CMK (cell line): ENCODE measurements at places on chromosomes 3 and 15.

GRCh38 chr15:91624353-91624968 is 229.0 kb upstream of the SLCO3A1 start:
- DNase-seq, result no peak

DNA sequence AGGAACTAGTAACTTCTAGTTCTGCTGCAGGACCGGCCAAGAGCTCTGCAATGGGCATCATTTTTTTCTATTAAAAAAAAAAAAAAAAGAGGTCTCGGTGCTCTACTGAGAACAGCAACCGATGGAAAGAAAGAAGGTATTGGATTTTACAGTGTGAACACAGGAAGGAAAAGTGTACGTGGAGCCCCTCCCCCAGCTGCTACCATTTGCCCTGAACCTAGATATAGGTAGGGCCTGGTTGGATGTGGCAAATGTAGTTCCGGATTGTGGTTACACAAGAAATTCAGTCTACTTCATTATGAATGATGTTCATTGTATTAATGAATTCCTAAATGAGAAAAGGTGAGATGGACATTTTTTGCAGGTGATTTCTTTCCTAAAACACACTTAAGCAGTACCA is 17.9 kb upstream of the PPARG start:
- no peak for DNase-seq

DNA sequence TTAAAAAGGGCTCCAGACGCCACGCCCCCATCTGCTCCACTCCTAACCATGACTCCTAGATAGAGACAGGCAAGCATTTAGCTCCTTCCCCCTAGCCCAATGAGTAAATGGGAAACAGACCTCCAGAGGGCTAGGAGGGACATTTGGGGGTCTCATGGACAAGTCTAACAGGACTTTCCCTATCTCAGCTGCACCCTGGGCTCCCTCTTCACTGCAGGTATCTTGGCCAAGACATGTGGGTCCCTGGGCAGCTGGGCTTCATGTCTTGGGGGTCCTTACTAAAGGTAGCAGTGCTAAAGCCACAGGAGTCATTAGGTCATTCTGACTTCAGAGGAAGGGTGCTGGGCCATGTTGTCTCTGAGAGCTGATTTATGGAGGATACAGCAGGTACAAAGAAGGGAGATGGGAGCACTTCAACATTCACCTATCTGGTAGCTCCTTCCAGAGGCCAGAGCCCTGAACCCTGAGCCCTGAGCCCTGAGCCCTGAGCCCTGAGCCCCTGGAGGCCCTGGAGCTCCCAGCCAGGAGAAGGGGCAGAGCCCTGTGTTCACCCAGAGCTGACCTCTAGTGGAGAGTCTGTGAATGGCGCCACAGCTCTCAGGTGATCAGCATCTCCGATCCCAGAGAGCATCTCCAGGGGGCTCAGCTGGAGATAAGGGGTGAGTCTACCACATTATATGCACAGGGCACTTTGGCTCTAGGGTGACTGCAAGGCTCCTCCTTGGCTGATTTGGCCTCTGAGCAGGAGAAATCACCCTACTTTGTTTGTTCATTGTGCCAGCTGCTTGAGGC is 40.1 kb upstream of the EPHB1 start:
- DNase-seq, result peak; percentile 11

DNA sequence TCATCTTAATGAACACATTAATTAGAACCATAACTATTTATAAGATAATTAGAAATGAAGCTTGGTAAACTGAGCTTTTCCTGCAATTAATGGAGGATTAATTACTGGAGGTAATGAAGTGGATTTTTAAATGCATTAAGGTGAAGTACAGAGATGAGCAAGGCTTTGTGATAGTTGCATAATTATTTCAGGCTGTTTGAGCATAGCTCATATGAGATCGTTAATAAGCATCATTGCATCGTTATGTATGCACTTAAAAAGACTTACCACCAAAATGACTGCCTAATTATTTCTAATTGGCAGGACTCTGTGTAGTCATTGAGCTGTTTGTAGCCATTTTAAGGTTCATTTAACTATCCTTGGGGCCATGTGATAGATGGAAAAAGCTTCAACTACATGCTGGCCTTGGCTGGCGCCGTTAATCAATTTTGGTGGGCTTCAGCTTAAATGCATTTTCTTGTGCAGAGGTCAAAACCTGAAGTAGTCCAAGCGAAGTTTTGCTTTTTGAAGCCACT is 55.3 kb downstream of the RSRC1 start:
- DNase-seq, result no peak

GRCh38 chr15:38117781-38118180 is 134.9 kb upstream of the SPRED1 start:
- no peak for DNase-seq

DNA sequence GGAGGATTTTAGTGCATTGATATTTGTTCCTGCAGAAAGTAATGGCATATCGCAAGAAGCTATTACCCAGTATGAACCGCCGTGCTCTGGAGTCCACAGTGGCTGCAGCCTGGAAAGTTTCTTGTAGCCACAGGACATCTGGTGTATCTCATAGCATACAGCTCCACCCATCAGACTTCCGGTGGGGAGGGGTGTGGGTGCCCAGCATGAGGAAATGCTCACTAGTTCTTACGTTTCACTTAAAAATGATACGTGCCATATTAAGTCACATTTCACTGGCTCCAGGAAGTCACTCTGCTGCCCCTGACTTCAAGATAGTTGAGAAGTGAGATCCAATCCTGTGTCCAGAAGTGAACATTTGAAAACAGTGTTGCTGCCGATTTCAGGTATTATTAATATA is 990.4 kb downstream of the GBE1 start:
- DNase-seq, result peak; percentile 26

DNA sequence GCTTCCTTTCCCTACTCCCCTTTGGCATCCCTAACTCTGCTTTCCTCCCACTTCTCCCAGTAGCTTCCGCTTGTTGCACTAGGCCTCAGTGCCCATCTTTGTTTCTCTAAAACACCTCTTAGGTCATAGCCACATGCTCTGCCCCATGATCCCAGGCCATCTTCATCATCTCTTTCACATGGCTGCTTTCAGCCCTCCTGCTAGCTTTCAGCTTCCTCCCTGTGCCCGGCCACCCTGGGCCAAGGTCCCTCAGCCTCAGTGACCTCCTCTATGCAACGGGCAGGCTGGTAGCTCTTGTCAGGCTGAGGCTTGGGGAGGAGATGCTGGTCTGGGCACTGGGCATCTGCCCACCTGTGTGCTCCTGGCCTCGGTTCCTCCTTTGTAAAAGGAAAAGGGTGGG is 2.3 kb downstream of the PLEKHO2 start:
- DNase-seq, result no peak

GRCh38 chr3:127037971-127038446 is 55.1 kb downstream of the PLXNA1 start:
- no peak for DNase-seq

GRCh38 chr3:195169011-195169649 is 101.8 kb downstream of the XXYLT1 start:
- no peak for DNase-seq

DNA sequence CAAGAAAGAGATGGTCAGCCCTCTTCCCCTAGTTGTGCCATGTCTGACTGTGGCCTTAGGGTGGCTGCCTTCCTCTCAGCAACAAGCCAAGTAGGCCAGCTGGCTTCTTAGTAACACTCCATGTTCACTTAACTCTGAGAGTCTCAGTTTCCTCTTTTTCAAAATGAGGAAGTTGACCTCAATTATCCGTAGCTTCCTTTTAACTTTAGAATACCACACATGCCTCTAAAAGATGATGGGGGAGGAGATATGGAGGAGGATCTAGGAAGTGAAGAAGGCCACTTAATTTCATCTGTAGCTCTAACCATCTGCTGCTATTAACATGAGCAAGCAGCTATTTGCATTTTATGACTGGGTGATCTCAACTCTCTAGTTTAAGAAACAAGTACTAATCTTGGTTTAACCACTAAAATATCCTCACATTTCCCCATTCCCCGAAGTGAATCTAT is 32.9 kb downstream of the CD200R1L start:
- DNase-seq, result peak; percentile 42

GRCh38 chr3:111434941-111435622 is 106.9 kb upstream of the CD96 start:
- no peak for DNase-seq

- no peak for DNase-seq
These were observed 30.4 kb downstream of the SLC6A20 start for GRCh38 chr3:45765958-45766357.

DNA sequence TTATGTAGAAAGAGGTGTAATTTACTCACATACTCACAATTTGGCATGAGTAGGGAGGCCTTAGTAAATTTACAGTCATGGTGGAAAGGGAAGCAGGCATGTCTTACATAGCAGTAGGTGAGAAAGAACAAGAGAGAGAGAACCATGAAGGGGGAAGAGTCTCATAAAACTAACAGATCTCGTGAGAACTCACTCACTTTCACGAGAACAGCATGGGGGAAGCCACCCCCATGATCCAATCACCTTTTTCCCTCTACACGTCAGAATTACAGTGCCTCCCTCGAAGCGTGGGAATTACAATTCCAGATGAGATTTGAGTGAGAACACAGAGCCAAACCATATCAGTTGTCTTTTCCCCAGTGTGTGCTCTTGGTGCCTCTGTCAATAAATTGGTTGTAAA is 855.3 kb downstream of the TBL1XR1 start:
- DNase-seq, result no peak

DNA sequence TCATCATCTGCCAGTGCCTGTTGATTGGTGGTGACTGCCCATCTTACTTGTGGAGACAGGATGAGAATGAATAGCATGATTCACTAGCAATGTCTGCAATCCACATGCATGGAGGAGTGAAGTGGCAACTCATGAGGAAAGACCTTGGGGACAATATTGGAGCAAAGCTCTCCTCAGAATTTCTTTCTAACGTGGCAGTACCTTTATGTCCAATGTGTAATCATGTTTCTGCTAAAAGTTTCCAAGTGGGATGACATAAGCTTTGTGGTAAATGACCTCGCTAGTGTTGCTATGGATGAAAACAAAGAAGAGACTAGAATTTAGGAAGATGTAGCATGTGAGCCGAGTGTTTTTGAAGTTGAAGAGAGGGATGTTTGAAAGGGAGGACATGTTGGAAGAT is 117.8 kb downstream of the CPNE4 start:
- no peak for DNase-seq

- no peak for DNase-seq
These were observed 63.3 kb downstream of the IL1RAP start for GRCh38 chr3:190577225-190577624.

DNA sequence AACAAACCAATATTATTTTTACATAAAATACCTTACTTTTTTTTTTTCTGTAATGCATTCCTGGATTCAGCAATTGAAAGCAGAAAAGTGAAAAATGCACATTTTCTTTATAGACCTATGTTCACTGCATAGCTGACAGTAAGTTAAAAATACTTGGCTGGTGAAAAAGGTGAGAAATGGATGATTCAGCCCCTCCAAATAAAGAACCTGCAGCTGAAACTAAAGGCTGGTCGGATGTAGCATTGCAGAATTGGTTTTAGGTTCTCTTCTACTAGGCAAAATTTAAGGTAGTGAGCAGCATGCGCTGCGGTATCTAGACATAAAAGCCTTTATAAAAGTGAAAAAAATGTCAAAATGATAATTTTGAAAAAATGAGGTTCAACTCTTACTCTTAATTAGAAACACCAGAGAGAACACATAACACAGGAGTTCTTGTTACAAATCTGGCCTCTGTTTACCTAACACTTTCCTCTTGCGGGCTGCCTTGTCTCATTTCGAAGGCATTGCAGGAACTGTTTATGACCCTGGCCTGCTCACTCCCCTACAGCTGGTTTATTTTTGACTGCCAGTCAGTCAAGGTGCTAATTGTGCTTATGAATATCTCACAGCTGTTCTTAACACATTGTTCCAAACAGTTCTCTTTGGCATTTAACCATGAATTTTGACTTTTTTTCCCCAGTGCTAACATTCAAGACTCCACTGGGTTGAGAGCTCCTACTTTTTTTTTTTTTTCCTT is 455.4 kb upstream of the TBL1XR1 start:
- no peak for DNase-seq

DNA sequence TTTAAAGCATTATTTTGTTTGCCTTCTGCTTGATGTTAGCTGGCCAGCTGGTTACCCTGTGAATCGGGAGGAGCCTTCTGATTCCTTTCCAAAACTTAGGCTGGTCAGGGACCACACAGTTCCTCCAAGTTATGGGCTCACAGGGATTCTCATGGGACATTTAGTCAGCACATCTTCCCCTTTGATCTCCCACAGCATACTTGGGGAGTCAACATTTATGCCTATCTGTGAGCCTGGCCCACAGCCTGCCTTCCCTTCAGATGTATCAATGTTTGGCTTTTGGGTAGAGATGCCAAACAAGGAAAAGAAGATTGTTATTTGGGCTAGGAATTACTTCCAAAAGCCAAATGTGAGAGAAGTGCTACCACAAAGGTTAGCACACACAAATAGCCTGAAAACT is 32.6 kb upstream of the DCP1A start:
- DNase-seq, result no peak

- no peak for DNase-seq
These were observed 660.0 kb downstream of the RBMS3 start for GRCh38 chr3:29940759-29941323.

DNA sequence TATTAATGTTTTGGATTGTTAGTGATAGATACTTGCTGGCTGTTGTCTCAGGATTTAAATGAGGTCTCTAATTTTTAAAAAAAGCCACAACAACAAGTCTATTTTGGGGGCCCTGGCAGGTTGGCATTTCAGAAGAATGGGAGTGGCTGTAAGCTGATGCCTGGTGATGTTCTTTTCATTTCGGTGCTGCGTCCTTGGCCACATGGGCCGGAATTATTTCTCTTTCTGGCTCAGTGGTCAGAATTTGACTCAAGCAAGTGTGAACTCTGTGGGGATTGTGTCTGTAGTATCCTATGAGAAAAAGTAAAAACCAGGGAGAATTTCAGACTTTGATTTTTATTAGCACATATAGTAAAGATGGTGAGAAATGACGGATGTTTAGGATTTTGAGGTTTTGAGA is 203.0 kb downstream of the AKAP13 start:
- no peak for DNase-seq

- no peak for DNase-seq
These were observed 75.2 kb upstream of the ADAMTSL3 start for GRCh38 chr15:83578691-83579090.

DNA sequence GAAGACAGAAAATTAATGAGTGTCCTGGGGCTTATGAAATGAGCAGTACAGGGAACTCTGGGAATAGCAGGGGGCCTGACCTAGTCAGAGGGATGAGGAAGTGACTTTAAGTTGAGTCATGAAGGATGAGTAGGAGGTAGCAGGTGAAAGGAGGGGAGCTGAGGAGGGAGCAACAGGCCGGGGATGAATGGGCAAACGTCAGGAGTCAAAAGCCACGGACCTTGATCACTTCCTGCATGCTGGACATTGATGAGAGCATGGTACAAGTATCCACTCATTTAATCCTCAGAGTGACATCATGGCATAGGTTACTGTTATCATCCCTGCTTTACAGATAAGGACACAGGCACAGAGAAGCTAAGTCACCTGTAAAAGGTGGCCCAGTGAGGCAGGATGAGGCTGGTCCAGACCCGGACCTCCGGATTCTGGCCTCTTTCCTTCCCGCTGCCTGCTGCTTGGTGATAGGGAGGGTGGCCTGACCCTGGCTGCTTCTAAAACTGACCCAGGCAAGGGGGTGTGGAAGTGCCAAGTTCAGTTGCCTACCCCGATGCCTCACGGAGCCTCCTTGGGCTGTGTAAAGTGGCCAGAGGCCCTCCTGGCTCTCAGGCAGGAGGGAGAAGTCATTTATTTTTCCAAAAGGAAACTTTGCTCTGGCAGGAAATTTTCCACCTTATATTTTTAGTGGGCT is 7.6 kb downstream of the CORO2B start:
- DNase-seq, result no peak
